Smooth muscle cell of the umbilical artery (primary cell): ENCODE measurements at places on chromosomes 2 and 18. TPM values are rescaled to one million over a fixed set of nuclear protein-coding genes. Genes with fewer than 3 reads are reported as not detected.

Gene SH3BP4
- 15.4 and 41.1 TPM in 2 replicates for total RNA-seq

Gene RAPGEF4
- 0.28 and 2.7 TPM in 2 replicates for total RNA-seq

Gene CFAP65
- not detected in 2 replicates for total RNA-seq

Gene UGT1A9
- total RNA-seq, result not detected in 2 replicates

Gene LONRF2
- 0.32 and 1.2 TPM in 2 replicates for total RNA-seq

Gene TBC1D8
- 0.30 and 0.32 TPM in 2 replicates for total RNA-seq

Gene PDE11A
- total RNA-seq, result 0.30 and 2.2 TPM in 2 replicates

Gene SPHKAP
- total RNA-seq, result not detected in 2 replicates

Gene RFX8
- total RNA-seq, result 3.3 and 21.0 TPM in 2 replicates

Gene TMEFF2
- 0.89 and 5.6 TPM in 2 replicates for total RNA-seq

Gene ARHGAP15
- total RNA-seq, result not detected in 2 replicates

Gene TUBB8B
- not detected in 2 replicates for total RNA-seq

Gene PSMG2
- total RNA-seq, result 40.9 and 45.1 TPM in 2 replicates

Gene RIT2
- total RNA-seq, result not detected in 2 replicates

Gene CBLN2
- total RNA-seq, result not detected in 2 replicates

Gene TLX2
- total RNA-seq, result not detected in 2 replicates

Gene FAP
- 272 and 526 TPM in 2 replicates for total RNA-seq

Gene CNTNAP5
- total RNA-seq, result not detected in 2 replicates

Gene GPR55
- total RNA-seq, result not detected in 2 replicates

Gene ATG9A
- total RNA-seq, result 31.8 and 40.6 TPM in 2 replicates

Gene KCNIP3
- total RNA-seq, result 0.30 and 2.3 TPM in 2 replicates

Gene MOGAT1
- not detected in 2 replicates for total RNA-seq

Gene TRPM8
- total RNA-seq, result not detected in 2 replicates

Gene RAX
- not detected in 2 replicates for total RNA-seq

Gene KIAA2012
- under 0.01 and 0.09 TPM in 2 replicates for total RNA-seq

Gene FBXO36
- total RNA-seq, result 1.8 and 2.6 TPM in 2 replicates

Gene ASB18
- not detected in 2 replicates for total RNA-seq

Gene PIEZO2
- 1.1 and 8.0 TPM in 2 replicates for total RNA-seq

Gene DBI
- 71.5 and 80.2 TPM in 2 replicates for total RNA-seq

Gene IHH
- not detected in 2 replicates for total RNA-seq

Gene CD207
- total RNA-seq, result not detected in 2 replicates

Gene MREG
- 2.7 and 3.6 TPM in 2 replicates for total RNA-seq

Gene SRD5A2
- total RNA-seq, result not detected in 2 replicates

Gene RGPD3
- 0.30 and 0.37 TPM in 2 replicates for total RNA-seq

Gene GCG
- not detected in 2 replicates for total RNA-seq

Gene SCG2
- total RNA-seq, result 1.2 and 12.5 TPM in 2 replicates

Gene C2orf72
- total RNA-seq, result 1.1 and 1.2 TPM in 2 replicates

Gene DQX1
- total RNA-seq, result 0.32 TPM in 1 of 2 replicates, not detected in the other

Gene IL36B
- not detected in 2 replicates for total RNA-seq

Gene VPS54
- total RNA-seq, result 24.3 and 29.5 TPM in 2 replicates

Gene MSTN
- total RNA-seq, result under 0.01 and 0.05 TPM in 2 replicates

Gene DCDC2C
- not detected in 2 replicates for total RNA-seq

Gene SLC35F6
- 19.6 and 23.9 TPM in 2 replicates for total RNA-seq

Gene STRN
- 14.0 and 24.8 TPM in 2 replicates for total RNA-seq

Gene SSB
- 92.3 and 112 TPM in 2 replicates for total RNA-seq

Gene DNAJC5G
- not detected in 2 replicates for total RNA-seq

Gene PDCD1
- total RNA-seq, result not detected in 2 replicates

Gene ALPG
- total RNA-seq, result not detected in 2 replicates

Gene VWA3B
- 0.09 TPM in 1 of 2 replicates, not detected in the other for total RNA-seq
